ENCODE measurements at places on chromosomes 2 and 18.

DNA sequence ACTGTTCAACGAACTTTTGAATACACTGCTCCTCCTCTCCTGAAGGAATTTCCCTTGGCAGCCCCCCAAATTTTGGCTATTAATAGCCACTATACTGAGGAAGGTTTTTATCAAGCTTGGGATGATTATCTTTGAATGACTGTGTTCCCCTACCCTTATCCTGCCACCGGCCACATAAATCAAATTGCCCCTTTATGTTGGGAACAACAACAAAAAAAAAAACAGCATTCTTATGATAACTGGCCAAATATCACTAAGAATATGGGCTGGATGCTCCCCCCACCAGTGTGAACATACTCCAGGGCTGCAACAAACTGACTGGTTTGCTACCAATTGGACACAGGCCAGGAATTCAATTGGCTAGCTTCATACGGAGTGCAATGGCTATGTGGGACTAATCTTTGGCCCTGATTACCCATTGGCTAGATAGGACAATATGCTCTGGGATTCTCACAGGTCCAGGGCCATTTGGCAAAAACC, 20.6 kb downstream of the DUSP11 start:
- DNase-seq = no peak

GRCh38 chr2:111025288-111025687, 95.4 kb upstream of the BCL2L11 start:
- DNase-seq = no peak

DNA sequence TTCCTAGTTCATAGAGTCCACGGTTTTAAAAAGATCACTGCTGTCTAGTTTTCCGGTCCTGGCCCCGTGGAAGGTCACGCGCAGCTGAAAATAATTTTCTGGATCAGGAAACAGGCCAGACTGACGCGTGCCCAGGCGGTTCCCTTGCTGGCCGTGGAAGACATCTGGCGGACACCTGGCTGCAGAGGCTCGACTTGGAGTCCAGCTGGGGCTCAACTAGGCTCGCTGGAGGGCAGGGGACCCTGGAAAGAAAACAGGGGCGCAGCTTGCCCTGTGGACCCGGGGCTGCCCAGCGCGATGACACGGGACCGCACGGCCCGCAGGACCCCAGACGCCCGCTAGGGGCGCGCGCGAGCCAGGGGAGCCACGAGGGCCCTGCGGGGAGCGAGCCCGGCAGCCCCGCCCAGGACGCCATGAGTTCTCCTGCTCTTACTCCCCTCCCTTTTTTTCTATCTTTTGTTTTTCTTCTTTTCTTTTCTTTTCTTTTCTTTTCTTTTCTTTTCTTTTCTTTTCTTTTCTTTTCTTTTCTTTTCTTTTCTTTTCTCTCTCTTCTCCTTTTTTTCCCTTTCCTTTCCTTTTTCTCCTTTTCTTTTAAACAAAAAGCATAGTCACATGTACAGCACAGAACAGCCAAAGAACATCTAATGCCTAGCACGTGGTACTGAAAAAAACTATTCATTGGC, 43.2 kb upstream of the UBE2F start:
- DNase-seq = peak; percentile 83

DNA sequence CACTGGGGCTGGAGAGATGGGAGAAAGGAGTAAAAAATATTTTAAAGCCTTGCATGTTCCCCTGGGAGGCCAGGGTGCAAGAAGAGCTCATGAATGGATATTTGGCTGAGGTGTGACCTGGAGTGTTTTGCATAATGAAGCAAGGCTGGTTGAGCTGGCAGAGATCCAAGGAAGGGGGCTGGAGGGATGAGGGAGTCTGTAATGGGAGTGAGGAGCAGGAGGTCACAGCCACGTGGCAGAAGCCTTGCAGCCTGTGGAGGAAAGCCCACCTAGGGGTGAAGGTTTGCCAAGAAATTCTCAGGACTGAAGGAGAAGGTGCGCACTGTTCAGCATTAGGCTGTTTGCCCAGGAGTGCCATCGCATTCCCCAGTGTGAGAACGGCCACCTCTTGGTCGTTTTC, 40.3 kb upstream of the ATP8B1 start:
- no peak for DNase-seq

- no peak for DNase-seq
These were observed 236.7 kb downstream of the FHOD3 start for GRCh38 chr18:36534154-36534688.

GRCh38 chr18:46329736-46330246, 225.6 kb downstream of the HAUS1 start:
- DNase-seq = no peak

- DNase-seq = no peak
These were observed 196.1 kb upstream of the MYT1L start for GRCh38 chr2:2527148-2527547.

DNA sequence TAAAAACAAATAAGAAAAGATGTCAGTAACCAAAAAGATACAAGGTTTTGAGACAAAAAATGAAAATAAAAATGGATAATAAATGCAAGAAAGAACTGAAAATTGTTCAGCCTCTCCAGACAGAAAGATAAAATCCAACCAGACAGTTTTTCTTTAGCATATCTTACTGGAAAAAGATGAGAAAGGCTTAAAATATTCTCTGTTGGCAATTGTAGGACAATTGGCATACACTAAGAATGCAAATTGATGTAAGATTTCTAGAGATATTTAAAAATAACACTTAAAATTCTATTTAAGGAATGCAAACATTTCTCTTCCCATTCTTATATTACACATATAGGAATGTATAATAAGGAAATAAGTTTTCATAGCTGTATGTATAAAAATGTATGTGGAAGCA, 590.6 kb downstream of the DSC3 start:
- no peak for DNase-seq

GRCh38 chr2:134327367-134327766, 73.5 kb downstream of the MGAT5 start:
- no peak for DNase-seq

- DNase-seq = no peak
These were observed 229.2 kb downstream of the ANAPC1 start for GRCh38 chr2:111654829-111655228.

DNA sequence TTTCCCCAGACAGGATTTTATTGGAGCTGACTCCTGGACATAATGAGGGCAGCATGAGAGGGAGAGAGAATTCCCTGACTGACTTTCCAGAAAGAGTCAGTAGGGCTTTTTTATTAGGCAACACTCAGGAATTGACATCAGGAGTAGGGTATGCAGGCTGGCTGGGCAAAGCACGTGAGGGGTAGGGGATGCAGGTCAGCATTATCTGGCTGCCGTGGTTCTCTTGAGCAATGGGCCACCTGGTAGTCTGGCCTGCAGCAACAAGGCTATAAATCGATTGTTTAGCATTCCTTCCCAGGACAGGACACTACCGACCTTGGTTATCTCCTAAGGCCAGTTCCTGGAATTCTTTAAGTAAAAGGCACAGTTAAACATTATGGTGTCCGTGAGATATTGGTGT, 160.8 kb upstream of the AGAP1 start:
- DNase-seq = no peak

DNA sequence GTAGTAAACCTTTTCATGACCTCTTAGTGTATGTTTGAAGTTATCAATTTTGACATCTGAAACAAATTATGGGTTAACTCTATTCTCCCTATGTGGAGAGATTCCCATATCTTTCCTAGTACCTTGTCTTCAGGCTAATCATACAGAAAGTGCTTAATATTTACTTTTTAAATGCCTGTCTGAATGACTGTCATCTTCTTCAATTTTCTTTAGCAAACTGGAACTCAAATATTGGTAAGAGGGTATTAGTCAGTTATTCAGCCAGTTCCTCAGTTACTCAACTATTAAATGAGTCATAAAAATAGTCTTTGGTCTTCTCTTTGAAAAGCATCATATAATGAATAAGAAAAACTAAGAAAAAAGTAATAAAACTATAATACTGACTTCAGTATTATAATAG, 1038.0 kb upstream of the PIK3C3 start:
- no peak for DNase-seq

GRCh38 chr2:157052685-157053224, 204.8 kb upstream of the GALNT5 start:
- DNase-seq = no peak

GRCh38 chr18:27871726-27872125, 305.2 kb downstream of the CDH2 start:
- DNase-seq = no peak

GRCh38 chr18:68817584-68817983, 19.7 kb downstream of the CCDC102B start:
- DNase-seq = no peak
